Amniotic epithelial cell (primary cell): ENCODE measurements at places on chromosomes 16 and 17.

- DNase-seq = no peak
Measured at GRCh38 chr16:85628645-85629044, 15.5 kb downstream of the GSE1 start.

GRCh38 chr17:50575581-50576210 is 15.2 kb downstream of the CACNA1G start:
- no peak for DNase-seq

- DNase-seq = no peak
Measured at GRCh38 chr16:49562228-49562627, 188.6 kb downstream of the C16orf78 start.

DNA sequence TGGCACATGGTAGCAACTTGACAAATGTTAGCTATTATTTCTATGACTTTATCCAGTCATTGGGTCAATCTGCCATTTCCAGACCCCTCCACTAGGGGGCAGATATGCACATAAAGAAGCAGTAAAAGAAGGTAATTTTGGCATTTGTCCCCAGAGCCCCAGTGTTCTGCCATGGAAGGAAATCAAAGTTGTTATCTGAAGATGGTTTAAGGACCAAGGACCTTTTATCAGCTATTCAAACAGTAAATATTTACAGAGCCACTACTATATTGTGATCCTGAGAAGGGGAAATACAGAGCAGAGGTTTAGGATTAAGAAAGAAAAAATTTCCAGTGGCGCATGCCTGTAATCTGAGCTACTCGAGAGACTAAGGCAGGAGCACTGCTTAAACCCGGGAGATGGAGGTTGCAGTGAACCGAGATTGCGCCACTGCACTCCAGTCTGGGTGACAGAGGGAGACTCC is 20.0 kb downstream of the TRAF4 start:
- DNase-seq = peak; percentile 58

DNA sequence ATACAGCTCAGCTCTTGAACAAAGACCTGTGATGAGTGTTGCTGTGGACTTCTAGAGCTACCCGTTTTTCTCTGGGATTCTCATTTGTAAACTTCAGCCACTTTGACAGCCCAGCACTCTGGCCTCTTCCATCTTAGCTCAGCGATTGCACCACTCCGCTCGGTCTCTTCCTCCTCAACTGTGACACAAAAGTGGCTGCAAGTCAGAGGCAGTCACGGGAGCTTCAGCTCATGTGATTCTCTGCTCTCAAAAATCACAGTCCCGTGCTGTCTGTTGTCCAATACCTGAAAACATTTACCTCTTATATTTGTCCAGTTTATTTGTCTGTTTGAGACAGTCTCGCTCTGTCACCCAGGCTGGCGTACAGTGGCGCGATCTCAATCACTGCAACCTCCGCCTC is 75.7 kb upstream of the DNAH17 start:
- no peak for DNase-seq

GRCh38 chr16:82750068-82750467 is 123.3 kb downstream of the CDH13 start:
- no peak for DNase-seq

DNA sequence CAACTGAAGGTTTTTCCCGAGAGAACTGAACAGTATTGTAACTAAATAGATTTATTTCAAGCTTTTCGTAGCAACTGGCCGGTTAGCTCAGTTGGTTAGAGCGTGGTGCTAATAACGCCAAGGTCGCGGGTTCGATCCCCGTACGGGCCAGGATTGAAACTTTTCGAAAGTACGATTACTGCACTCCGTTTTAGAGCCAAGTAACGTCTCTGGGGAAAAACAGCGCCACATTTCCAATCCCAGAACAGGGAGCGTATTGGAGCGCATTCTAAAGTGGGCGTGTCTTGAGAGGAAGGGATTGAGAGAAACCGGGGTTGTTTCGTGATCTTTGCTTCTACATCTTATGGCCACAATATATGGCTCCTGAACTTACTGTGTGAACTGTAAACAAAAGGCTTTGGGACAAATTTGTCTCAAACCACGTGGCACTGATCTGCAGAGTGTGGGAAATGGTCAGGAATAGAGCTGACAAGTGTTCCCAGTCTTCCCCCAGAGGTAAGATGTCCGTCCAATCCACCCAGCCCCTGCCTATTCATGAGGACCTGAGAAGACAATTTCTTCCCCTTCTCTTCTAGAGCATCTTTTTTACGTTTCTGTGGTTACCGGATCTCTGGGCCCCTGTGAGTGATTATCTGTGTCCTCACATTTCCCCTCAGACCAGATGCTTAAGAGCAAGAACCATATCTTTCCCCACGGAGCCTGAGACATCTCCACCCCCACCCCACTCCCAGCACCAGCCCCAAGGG is 2.3 kb downstream of the BORCS6 start:
- peak; percentile 99 for DNase-seq

DNA sequence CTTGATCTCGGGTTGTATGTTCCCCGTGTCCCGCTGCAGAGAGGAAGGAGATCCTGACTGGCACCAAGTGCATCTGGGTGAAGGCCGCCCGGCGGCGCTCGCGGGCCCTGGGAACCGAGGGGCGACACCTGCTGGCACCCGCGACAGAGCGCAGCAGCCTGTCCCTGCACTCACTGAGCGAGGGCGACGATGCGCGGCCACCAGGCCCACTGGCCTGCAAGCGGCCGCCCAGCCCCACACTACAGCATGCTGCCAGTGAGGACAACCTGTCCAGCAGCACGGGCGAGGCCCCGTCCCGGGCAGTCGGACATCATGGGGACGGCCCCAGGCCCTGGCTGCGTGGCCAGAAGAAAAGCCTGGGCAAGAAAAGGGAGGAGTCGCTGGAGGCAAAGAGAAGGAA is 7.5 kb downstream of the BTBD17 start:
- DNase-seq = no peak

- DNase-seq = no peak
Measured at GRCh38 chr16:83769397-83770008, 38.3 kb upstream of the HSBP1 start.

GRCh38 chr16:11665071-11665491 is 3.2 kb upstream of the SNN start:
- no peak for DNase-seq

DNA sequence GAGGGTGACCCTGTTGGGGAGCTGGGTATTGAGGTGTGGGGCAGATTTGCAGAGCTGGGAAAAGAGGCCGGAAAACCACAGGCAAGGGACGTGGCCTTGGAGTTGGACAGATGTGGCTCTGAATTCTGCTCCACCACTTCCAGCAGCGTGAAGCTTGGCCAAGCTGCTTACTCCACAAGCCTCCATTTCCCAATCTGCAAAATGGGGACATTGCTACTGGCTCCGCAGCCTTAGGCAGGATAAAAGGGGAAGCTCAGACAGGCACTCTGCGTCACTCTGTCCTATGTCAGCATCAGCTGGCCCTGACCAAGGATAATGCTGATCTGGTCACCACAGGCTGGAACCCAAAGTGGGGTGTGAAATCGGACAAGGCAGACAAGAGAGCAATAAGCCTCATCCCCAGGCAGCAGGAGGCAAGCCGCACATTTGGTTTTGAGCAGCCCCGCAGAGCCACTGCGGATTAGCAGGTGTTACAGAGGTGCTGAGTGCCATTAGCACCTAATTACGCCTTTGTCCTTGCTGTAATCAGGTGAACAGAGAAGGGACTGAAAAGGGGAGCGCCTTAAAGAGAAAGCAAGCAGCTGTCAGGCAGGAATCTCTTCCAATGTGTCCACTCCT is 54.8 kb downstream of the SDK2 start:
- no peak for DNase-seq

GRCh38 chr16:13118091-13118490 is 216.7 kb downstream of the SHISA9 start:
- DNase-seq = no peak

- DNase-seq = no peak
Measured at GRCh38 chr16:50992350-50993032, 158.6 kb downstream of the SALL1 start.

GRCh38 chr16:84919269-84919668 is 92.1 kb downstream of the ZDHHC7 start:
- DNase-seq = peak; percentile 47

DNA sequence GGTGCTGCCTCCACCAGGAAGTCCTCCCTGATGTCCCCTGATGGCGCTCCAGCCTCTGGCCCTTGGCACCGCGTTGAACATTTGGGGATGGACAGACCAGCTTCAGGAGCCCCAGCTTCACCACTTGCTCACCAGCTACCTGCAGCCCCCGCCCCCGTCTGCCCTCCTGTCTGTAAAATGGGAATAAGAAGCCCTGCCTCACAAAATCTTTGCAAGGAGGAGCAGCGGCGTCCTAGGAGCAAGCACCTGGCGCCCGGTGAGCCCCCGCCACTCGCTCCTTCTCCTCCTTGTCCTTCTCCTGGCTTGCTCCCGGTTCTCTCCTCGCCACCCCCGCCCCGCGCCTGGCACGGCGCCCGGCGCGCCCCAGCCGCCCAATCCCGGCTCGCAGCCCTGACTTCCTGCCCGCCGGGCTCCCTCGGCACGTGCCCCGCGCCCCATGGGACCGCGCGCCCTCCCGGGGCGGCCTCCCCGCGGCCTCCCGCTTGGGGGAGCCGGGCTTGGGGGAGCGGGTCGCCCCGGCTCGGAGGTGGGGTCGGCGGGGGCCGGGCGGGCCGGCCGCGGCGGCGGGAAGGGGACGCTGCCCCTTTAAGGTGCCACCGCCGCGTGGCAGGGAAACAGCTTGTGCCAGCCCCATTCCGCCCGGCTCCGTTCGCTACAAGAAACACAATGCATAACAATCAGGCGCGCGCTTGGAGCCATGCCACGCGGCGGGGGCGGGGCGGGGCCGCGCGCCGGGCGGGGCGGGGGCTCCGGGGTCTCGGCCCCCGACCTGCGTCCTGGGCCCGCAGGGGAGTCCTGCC is 9.1 kb upstream of the PPP1R1B start:
- peak; percentile 30 for DNase-seq

DNA sequence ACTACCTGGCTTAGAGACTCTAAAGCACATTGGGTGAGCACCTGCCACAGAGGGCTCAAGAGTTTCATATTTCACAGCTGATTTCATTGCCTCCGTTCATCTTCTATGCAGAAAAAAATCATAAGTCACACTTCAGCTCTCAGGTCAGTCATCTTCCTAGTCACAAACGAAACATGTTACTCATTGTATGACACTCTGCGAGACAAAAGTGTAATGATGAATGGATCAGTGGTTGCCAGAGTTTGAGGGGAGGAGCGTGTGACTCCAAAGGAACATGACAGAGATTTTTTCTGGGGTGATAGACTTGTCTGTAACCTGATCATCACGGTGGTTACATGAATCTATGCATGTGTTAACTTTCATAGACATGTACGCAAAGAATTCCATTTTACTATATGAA is 195.2 kb upstream of the CNTNAP4 start:
- no peak for DNase-seq

GRCh38 chr17:79464318-79465010 is 146.4 kb downstream of the RBFOX3 start:
- no peak for DNase-seq

GRCh38 chr17:57271821-57272220 is 15.5 kb downstream of the MSI2 start:
- no peak for DNase-seq

GRCh38 chr17:30376621-30377452 is 1.9 kb upstream of the CPD start:
- peak; percentile 76 for DNase-seq

- peak; percentile 32 for DNase-seq
Measured at GRCh38 chr17:58330997-58331814, 2.6 kb upstream of the TSPOAP1 start.

- DNase-seq = no peak
Measured at GRCh38 chr16:62568926-62569325, 532.7 kb upstream of the CDH8 start.

- DNase-seq = peak; percentile 40
Measured at GRCh38 chr16:67844497-67844896, 2.2 kb upstream of the NUTF2 start.

GRCh38 chr17:28199115-28199514 is 119.9 kb upstream of the TMEM97 start:
- no peak for DNase-seq

DNA sequence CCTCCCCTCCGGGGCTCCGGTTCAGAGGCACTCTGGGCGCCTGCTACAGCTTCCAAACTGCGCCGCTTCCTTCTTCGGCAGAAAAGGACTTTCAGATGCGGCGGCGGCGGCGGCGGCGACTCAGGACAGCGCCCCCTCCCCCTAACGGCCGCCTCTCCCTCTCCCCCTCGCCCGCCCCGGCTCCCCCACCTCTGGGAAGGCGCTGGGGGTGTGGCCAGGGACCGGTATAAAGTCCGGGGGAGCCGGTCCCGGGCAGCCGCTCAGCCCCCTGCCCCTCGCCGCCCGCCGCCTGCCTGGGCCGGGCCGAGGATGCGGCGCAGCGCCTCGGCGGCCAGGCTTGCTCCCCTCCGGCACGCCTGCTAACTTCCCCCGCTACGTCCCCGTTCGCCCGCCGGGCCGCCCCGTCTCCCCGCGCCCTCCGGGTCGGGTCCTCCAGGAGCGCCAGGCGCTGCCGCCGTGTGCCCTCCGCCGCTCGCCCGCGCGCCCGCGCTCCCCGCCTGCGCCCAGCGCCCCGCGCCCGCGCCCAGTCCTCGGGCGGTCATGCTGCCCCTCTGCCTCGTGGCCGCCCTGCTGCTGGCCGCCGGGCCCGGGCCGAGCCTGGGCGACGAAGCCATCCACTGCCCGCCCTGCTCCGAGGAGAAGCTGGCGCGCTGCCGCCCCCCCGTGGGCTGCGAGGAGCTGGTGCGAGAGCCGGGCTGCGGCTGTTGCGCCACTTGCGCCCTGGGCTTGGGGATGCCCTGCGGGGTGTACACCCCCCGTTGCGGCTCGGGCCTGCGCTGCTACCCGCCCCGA is at the start of gene IGFBP4:
Gene IGFBP4, plus strand, starts transcription at position 255 of the 792 bp plus-strand sequence. Its CDS starts 286 bp downstream, at position 541.
- peak; percentile 68 for DNase-seq

DNA sequence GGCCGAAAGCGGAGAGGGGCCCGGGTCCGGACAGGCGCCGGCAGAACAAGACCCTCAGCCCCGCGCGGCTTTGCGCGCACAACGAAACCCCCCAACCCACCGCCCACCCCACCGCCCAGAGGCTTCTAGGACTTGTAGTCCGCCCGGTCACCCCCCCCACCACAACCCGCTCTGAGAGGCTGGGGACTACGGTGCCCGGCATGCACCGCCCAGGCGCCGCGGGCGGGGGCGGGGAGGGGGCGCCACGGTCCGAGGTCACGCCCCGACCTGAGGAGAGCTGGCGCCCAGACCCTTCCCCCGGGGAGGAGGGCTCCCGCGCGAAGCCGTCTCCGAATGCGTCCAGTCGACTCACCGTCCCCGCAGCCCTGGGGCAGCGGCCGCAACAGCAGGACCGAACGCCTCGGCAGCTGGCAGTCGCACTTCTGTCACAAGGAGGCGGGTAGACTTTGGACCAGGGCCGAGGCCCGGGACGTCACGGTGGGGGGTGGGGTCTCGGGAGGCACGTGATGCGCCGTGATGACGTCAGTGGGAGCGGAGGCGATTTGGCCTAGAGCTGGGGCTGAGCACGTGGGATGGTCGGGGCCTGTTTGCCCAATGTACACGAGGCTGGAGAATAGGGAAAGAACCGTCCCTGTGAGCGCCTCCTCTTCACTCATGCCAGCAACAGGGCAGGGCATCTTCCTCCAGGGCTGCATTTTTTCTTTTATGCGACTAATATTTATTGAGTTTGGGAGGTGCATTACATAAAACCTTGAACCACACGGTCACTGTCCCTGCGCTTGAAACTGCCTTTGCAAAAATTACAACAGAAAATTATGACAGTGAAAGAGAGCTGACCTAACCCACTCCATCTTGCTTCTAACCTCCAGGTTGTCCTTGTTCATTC is at the start of gene CDIP1:
Gene CDIP1, minus strand, starts transcription at position 424 of the 886 bp plus-strand sequence. CDS start 24,643 bp downstream, outside the sequence.
- peak; percentile 94 for DNase-seq
